CD8-positive, alpha-beta memory T cell (primary cell): ENCODE measurements at places on chromosomes 1 and 21.

DNA sequence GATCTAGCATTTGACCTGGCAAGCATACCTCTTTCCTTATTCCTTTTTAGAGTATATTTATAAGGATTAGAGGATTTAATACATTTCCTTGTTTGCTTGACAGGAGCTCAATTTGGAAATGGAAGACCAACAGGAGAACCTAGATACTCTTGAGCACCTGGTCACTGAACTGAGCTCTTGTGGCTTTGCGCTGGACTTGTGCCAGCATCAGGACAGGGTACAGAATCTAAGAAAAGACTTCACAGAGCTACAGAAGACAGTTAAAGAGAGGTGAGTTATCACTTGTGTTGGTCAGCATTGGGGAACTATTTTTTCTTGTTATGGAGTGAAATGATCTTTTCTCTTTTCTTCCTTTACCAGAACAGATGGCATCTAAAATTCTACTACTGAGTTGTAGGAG is 123.4 kb upstream of the BMP8A start:
- no peak for DNase-seq

GRCh38 chr1:923991-924655 is 400 bp downstream of the SAMD11 start:
- DNase-seq: no peak

GRCh38 chr21:45409466-45410150 is 4.6 kb downstream of the COL18A1 start:
- DNase-seq: no peak

DNA sequence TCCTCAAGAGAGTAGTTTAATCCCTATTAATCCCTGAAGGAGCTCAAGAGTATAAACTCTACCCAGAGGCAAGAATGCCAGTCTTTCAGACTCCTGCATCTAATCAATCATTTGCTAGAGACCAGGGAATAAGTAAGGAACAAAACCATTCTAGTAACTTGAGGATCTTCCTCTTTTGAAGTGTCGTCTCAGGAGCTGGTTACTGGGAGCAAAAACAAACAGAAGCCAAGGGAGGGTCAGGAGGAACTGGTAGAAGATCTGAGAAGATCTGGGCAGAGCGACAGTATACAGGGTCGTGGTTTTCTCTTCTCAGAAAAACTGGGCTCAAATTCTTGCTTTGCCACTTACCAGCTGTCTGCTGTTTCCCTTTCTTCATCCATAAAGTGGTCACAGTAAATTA is 69.3 kb downstream of the RPS6KA1 start:
- DNase-seq: no peak

GRCh38 chr1:82686774-82687173 is 886.0 kb downstream of the ADGRL2 start:
- DNase-seq: no peak

- DNase-seq: no peak
These were observed 92.2 kb downstream of the PLXNA2 start for GRCh38 chr1:208151728-208152598.

DNA sequence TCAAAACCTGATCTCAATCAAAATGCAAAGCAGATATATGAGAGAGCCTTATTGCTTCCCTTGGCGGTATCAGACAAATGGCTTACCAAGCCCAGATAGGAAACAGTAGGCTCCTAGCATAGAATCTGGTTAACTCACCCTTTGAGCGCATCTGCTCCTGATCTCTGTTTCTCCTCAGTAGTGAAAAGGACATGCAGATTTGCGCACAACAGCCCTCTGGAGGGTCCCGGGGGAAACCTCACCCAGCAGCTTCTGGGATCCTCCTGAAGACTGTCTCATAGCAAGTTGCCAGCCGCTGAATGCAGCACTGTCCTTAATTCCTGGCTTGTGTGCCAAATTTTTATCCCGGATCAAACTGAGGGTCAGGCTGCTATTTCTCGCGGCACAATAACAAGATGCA is 192.2 kb downstream of the FASLG start:
- DNase-seq: no peak

GRCh38 chr1:61157468-61157987 is 75.2 kb downstream of the NFIA start:
- no peak for DNase-seq

DNA sequence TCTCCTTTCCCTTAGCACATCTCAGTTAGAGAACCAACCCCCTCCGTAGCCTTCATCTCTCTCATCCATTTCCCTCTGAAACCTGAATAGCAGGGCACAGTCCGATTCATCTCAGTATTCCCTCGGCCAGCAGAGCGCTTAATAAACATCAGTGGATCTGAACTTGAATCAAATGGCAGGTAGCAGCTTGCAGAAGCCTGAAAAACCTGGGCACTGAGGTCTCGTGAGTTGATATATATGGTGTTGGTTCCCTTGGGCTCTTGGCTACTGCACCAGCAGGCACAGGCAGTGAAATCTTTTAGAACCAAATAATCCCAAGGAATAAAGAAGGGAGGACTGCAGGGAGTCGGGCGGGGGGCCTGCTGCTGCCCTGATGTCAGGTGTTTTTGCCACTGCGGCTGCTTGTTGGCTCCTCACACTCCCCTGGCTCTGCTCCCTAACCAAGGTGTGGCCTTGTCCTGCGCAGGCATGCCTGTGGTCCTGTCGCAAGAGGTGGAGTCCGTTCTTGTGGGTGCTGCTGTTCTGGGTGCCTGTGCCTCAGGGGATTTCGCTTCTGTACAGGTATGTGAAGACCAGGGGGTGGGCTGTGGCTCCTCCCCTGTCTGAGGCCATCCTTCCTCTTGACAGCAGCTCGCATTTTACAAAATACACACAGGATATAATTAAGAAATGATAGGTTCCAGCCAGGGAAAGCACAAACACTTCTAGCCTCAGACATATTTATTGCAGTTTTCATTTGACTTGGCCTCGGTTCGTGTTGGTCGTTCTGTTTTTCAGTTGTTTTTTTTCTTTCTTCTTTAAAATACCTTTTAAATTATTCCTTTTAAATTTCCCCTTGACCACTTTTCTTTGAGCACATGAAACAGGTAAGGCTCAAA is 140.9 kb upstream of the HOOK1 start:
- DNase-seq: no peak

GRCh38 chr21:46118316-46119143 is 20.6 kb downstream of the COL6A2 start:
- DNase-seq: no peak

DNA sequence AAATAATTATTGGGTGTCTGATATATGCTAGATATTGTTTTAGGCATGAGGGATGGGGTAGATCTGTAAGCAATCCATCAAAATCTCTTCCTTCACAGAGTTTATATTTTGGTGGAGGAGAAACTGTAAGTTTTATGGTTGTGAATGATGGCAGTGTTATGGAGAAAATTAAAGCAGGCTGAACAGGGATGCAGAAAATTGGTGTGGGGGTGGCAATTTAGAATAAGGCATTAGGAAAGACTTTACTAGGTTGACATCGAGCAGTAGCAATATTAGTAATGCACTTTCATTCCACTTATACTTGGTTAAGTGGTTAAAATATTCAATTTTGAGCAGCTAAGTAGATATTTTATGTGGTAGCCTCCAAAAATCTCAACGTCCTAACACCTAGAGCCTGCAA is 261.1 kb upstream of the SNX7 start:
- DNase-seq: no peak

GRCh38 chr21:21860888-21861287 is 862.7 kb downstream of the NCAM2 start:
- DNase-seq: no peak

DNA sequence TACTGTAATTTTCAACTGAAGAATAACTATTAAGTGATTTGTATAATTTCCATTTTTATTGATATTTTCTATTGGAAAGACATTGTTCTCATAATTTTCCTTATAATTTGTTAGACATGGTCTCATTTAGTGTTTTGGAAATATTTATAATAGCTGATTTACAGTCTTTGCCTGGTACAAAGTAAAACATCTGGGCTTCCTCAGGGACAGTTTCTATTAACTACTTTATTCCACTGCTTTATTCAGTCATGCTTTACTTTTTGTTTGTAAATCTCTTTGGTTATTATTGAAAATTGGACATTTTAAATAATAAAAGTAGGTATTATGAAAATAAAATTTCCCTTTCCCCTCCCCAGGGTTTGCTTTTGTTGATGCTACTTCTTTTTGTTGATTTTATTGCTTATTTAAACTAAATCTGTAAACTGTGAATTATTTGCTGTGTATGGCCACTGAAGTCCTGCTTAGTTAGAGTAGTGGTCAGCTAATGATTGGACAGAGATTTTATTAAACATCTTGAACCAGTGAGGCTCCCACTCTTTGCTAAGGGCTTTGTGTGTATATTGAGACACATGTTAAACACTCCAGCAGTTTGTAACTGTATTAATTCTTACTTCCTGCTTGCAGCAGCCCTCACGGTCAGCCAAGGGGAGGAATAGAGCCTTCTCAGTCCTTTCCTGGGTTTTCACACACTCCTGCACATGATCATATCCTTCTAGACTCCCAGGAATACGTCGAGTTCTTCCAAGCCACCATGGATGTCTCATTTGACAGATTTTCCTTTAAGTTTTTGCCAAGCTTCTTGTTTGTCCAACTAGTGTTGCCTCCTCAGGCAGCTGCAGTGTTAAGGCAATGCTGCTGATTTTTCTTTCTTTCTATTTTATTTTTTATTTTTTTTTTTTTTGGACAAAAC is 994.6 kb upstream of the PRMT6 start:
- DNase-seq: no peak

DNA sequence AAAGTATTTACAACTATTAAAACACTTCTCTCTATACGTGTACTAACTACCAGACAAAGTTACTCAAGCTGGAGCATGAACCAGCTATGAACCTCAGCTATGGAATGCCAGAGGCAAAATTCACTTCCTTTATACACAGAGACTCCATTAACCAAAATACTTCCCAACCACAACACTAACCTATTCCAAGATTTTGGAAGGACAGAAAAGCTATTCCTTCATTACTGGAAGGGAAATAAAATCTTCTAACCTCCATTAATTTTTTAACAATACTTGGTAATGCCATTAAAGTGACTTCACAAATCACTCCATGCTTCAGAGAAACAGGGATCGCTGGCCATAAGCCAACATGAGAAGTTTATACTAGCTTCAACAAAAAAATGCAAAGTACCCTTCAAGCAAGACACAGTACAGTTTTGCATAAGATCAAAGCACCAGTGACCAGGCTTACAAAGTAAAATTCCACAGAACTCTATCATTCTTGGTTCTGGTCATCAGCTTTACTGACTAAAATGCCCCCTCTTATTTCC is 58.0 kb downstream of the PUM1 start:
- DNase-seq: no peak

GRCh38 chr1:37159102-37159501 is 124.8 kb upstream of the GRIK3 start:
- no peak for DNase-seq

- DNase-seq: no peak
These were observed 49.0 kb downstream of the KCNN3 start for GRCh38 chr1:154821083-154821482.

- DNase-seq: no peak
These were observed 93.8 kb upstream of the CCDC190 start for GRCh38 chr1:162954824-162955223.

- no peak for DNase-seq
These were observed 64.4 kb upstream of the BARHL2 start for GRCh38 chr1:90781534-90781933.

DNA sequence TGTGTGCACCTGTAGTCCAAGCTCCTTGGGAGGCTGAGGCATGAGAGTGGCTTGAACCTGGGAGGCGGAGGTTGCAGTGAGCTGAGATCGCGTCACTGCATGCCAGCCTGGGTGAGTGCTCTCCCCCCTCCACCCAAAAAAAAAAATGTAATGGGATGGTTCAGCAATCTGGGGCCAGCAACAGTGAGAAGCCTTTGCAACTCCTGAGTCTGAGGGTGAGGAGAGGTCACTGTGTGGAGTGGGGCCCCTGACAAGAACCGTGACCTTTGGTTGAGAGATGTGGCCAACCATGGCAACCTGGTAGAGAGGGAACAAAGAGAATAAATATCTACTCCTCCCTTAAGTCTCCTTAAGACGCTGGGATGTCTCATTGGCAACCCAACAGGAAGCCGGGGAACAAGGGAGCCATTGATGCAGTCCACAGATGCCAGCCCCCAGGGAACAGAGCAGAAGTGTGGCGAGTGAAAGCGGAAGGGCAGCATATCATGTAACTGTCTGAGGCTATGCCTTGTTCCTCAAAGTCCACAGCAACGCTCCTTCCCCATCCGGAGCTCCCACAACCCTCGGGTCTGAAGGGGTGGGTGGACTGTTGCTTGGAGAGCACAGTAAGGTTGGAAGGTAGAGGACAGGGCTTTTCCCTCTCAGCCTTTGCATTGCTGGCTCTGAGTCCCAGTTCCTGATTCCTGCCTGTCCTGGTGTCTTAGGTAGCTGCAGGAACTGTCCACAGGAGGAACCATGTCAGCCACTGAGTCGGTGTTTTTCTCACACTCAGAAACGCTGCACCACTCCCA is 8.3 kb downstream of the TRNP1 start:
- no peak for DNase-seq

DNA sequence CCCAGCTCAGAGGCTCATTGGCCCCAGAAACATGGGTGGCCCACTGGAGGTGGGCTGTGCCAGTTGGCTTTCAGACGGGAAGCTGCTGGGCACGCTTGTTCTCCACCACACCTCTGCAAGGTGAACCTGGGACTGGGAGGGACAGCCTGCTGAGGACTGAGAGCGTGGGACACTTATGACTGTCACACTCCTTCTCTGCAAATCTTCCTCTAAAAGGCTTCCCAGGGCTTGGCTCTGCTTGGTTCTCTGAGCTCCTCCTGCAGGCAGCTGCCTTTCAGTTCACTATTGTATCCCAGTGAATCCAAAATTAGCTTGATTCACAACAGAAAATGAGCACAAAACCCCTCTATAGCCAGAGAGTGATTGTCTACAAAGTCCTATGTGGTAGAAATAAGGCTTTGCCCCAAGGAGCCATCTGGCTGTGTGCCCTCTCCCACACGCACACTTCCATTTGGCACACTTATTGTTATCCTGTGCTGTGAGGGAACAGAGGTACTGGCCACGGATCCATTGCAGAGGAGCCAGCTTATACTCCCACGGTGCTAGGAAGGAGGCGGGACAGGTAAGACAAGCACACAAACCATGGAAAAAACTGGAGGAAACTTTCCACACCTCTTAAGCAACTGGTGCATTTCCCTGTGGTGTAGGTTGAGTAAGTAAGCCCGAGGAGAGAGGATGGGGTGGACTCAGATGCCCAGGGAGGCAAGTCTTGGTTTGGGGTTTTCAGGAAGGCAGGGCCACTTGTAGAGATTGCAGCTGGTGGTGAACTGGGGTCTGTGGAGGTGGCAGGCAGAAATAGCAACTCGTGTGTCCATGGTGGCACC is 18.9 kb upstream of the BTG2 start:
- no peak for DNase-seq

- no peak for DNase-seq
These were observed 63.6 kb upstream of the ZC3H12A start for GRCh38 chr1:37410815-37411214.

- no peak for DNase-seq
These were observed 674.5 kb downstream of the MATN1 start for GRCh38 chr1:30048905-30049304.

DNA sequence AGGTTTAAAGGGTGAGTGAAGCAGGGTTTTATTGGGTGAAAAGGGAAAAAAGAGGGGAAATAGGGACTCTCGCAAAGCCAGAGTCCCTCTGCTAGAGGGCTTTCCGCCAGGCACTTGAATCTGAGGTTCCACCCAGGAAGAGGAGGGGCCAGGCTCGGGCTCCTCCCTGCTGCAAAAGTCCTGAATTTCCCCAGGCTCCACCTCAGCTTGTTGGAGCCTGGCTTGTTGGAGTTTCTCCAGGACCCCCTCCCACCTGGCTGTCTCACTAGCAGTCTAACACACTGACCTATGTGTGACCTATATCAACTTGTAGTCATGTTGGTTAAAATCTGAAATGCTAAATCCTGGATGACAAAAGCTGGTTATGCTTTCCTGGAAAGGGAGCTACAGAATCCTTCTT is 25.5 kb downstream of the GBP2 start:
- no peak for DNase-seq
